ENCODE measurements at places on chromosomes 5 and 9.
A peak's percentile ranks its signal among the peaks of the same experiment; 100 is the strongest.

DNA sequence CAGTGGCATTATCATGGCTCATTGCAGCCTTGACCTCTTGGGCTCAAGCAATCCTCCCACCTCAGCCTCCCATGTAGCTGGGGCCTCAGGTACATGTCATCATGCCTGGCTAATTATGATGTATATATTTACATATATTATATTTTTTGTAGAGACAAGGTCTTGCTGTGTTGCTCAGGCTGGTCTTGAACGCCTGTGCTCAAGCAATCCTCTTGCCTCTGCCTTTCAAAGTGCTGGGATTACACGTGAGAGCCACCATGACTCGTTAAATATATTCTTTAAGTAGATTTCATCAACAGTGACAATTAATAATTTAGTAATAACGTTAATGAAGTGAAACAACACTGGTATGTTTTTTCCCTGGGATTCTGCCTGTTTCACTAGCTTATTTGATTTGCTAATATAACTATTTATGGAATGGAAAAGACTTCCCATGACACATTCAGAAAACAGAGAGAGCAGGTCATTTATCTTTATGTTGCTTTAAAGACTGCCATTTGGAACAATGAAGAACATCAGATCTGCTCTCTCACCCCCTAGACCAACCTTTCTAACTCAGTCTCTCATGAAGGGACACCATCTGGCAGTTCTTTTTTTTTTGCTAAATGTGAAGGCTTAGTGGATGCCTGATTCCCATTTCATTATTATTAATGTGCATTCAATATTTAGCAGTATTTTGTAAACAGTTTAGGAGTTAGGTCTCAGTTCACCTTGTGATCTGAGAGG is 295.6 kb downstream of the KIF4B start:
- DNase-seq: no peak

- DNase-seq: no peak
Measured at GRCh38 chr5:90223756-90224155, 185.8 kb downstream of the CETN3 start.

DNA sequence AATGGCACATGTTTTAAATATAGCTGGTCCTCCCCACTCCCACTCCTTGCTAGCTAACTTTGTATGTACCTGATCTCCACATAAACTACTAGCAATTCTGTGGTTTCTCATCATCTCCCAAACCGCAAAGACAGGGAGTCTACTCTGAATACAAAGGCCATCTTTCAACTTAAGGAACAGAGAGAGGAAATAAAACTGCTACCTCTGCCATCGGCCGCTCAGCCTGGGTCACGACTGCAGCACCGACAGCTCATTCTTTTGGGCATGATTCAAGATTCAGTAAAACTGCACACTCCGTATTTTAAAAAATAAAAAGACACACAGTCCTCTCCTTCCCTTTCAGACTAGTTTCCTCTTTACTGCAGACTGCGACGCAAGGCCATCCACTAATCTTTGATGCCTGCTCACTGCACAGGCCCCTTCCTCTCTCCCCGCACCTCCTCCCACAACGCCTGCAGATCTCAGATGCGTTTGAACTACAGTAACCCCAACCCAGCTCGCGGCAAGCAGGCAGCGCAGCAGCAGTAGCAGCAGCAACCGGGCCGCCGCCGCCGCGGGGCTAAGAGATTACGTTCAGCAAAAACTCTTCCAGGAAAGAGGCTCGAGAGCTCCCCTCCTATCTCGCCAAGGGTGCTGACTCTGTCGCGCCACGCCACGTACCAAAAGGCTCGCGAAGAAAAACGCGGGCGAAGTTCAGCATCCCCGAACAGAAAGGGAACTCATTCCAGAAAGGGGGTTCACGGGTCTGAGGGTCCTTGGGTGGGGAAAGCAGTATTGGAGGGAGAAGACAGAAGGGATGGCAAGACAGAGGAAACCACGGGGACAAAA is 1.5 kb downstream of the RNF145 start:
- peak; percentile 70 for DNase-seq

DNA sequence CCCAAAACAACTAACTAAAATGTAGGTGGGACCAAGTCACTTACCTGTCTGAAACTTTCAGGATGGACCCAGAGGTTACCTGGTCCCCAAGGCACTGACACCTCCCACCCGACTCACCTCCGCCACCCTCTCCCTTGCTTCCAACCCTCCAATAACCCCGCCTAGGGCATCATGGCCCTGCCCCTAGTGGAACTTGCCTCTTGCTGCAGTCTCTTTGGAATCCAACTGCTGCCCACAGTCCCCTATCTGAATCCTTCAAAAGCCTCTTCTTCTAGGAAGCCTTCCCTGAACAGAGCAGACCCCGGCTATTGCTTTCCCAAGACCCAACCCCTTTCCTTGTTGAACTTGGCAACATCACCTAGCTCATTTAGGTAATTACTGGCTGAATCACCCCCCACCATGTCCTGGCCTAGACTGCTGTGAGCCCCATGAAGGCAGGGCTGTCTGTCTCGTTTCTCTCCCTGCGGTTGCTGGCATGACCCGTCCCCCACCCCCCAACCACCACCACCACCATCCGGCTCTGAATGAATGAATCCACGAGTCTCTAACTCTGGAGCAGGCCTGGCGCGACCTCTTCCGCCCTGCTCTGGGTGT is 9.4 kb downstream of the CRB2 start:
- DNase-seq: no peak

- DNase-seq: no peak
Measured at GRCh38 chr9:134633362-134634142, 8.1 kb upstream of the COL5A1 start.

All from T-helper 9 cell (primary cell).